Cortex of kidney (tissue), 1 donor: ENCODE measurements at places on chromosomes 6 and 20.

DNA sequence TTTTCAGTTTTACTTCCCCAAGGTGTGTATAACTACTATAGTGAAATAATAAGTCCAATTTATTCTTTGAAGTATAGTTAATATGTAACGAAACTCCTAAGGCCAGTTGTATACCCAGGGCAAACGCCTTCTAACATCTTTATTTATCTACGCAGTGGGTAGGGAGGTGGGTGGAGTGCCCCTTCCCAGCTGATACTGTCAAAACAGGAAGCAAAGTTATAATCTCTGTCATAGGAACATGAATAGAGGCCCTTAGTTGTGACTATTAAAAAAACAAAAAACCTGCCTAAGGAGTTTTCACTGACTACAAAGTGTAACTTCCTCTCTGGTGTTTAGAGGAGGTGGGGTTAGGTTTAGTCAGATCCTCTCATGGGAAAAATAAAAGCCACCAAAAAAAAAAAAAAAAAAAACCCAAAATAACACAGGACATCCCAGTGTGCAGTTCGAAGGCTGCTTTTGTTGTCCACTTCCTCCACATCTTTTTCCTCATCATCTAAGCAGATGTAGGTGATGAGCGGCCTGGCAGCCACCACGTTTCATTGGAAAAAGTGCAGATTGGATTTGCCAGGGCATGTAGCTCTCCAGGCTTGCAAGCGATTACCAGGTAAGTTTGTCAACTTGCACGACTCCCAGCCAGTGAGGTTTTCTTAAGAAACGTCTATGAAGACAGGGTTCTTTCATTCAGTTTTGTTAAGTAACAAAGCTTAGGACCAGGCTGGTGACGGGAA lies 58.7 kb downstream of the UTRN start:
- DNase-seq, result no peak

DNA sequence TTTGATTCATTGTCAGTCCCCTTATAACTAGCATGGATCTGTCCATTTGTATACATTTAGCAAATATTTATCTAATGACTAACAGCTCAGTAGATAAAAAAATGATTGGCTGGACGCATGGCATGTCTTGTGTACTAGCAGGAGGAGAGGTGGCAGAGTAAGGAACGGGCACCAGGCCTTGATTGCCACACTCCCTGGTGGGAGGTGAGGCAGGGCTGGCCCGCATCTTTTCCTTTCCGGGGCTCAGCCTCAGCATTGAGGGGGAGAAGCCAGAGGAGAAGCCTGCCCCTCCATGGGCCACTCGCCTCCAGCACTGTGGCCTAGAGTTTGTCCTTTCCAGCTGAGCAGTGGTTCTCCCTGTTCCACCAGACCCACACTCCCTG lies 84.9 kb upstream of the TMEM181 start:
- DNase-seq, result no peak

DNA sequence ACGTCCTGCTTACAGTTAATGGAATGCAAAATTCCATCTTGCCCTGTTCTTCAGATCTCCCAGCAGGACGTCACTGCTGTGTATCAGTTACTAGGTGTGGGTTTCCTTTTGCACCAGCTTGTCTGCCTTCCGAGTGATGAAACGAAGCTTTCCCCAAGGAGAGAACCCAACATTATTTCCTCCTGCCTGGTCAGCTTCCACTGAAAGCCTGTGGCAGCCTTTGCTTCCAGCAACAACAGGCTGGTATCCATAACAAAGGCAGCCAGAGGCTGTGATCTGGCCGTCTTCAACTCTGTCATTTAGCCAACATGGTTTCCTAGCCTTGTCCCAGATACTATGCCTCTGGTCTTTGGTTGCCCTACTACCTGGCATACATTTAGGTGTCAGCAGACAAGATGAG lies 78.9 kb upstream of the HEY2 start:
- no peak for DNase-seq

DNA sequence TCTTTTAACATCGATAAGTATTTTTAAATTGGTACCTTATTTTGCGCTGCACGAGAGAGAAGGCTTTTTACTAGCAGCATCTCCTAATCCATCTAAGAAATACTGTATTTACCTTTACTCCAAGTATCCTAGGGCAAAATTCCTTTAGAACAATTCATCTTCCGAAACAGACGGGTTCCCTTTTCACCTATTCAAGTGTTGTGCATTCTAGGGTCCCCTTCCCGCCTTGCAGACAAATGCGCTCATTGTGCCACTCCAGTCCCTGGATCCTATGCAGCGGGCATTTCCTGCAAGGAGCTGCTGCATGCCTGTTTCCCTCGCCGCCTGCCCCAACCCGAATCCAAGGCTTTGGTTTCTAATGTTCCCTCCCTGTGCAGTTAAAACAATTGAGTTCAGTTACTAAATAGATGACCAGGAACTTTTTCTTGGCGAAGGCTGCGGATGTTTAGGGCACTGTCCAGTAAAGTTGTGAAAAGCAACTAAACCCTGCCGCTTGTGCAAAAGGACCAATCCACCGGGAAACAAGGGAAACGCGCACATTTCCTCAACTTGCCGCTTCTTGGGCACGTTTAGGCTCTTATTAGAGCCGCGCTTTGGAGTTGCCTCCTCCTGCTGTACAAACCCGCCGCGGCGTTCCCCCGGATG lies 556 bp upstream of the SCAF8 start:
- DNase-seq, result no peak

DNA sequence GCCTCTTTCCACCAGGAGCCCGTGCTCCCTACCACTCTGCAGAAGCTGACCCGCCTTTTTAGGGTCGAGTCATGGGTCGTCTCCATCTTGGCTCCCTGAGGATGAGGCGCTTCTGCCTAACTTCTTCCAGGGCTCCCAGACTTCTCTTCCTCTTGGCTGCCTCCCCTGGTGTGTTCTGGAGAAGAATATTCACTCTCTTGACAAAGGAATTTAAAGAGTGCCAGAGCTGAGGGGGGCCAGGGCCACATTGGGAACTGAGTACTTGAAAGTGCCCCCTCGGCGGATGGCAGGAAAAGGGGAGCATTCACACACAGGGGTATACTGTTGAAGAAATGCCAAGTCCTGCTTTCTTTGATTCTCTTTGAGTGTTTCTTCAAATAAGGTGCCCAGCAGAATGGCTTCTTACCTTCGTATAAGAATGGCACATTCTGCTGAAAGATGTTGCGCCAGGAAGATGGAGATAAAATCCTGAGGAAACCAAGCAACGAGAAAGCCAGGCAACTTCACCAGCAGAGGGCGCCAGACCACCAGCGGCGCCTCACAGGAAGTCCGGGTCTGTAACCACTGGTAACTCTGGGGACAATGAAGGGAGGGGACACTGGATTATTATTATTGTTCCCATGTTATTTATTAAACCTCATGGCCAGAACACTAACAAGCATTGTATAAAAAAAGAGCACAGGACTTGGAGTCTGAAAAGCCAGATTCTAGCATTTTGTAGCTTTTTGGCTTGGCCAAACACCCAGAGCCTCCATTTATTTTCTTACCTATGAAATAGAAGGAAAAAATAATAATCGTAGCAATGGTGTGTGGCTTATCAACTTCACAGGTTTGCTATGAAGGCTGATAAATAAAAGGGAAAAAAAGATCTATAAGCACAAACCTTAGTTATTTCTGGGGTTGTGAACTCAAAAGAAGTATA lies 176.7 kb downstream of the HACE1 start:
- DNase-seq, result no peak

- DNase-seq, result no peak
Measured at GRCh38 chr6:159979136-159979874, 10.4 kb downstream of the IGF2R start.

DNA sequence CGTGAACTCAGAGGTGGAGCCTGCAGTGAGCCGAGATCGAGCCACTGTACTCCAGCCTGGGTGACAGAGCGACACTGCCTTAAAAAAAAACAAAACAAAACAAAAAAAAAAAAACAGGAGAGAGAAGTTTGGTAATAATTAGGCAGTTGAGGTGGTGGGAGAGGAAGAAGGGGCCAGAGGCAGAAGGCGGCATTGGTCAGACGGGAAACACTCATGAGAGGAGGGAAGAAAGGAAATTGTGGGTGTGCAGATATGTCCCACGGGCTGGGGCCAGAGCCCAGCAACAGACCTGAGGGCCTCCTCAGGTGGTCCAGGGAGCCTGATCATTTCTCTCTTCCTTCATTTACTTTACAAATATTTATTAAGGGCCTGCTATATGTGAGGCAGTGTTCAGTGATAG lies 20.0 kb downstream of the SULF2 start:
- DNase-seq, result no peak

DNA sequence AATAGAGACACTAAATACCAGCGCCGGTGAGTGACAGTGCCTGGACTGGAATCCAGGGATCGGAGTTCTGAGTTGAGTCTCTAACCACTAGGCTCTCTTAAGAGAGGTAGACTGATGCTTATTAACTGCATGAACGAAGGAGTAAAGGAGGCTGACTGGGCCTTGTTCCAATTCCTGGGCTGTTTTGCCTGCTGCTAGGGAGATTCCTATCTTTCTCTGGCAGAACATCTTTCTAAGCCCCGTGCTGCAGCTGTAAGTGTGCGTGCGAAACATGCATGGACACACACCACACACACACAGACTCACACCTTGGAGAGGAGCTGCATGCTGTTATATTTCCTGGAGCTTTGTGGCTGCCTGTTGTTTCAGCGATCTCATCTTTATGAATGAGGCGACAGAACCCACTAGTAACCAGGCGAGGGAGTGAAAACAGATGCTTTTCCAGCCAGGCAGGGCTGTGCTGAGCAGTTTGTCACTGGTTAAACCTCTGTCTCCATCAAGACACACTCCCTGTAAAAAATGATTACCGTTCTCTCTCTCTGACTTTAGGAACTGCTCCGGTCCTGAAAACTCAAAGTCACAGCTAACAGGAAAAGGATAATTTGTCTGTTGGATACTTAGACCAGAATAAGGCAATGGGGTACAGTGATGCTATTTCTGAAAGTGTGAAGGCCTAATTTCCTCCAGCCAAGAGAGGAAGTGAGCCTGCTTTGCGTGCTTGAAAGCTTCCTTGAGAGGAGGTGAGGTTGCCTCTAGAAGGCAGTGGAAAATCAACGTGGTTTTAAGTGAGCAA lies 157.4 kb upstream of the ZNF217 start:
- no peak for DNase-seq

- DNase-seq, result no peak
Measured at GRCh38 chr6:83758533-83758932, 49.6 kb upstream of the SNAP91 start.

- DNase-seq, result no peak
Measured at GRCh38 chr6:163460307-163460782, 45.8 kb downstream of the QKI start.

- no peak for DNase-seq
Measured at GRCh38 chr6:29507319-29507718, 19.6 kb upstream of the MAS1L start.

- DNase-seq, result no peak
Measured at GRCh38 chr6:67141005-67141404, 1434.0 kb upstream of the EYS start.

- no peak for DNase-seq
Measured at GRCh38 chr6:79777713-79778579, 146.8 kb downstream of the SH3BGRL2 start.

DNA sequence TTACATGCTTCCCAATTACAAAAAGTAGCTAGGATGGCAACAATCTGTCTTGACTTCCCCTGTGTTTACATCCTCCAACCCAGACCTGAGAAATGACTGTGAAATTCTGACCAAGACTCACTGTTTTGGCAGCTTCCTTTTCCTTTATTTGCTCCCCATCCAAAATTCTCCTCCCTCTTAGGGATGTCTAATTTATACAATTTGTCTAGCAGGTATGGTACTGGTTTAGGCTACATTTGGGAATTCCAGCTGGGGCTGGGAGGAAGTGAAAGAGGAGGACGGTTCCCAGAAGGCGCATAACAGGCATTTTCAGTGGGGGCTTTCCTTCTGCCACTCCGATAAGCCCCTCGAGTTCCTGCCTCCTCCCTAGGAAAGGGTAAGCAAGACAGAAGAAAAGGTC lies 231.5 kb upstream of the BTBD3 start:
- no peak for DNase-seq

DNA sequence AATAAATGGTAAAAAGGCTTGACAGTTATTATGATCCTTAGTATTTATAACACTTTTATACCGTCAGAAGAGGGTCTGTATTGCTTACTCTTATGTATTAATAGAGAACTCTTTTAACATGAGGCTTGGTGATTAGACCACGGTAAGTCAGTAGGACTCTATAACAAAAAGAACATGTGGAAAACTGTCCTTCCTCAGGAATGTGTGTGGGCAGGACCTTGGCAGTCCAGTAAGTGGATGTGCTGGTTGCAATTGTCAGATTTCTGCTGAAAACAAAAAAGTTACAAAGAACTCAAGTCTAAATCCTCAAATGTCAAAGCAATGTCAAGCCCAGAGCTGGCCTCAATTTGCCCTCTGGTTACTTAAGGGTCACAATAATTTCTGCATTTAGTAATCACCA lies 81.1 kb downstream of the PLCG1 start:
- no peak for DNase-seq

DNA sequence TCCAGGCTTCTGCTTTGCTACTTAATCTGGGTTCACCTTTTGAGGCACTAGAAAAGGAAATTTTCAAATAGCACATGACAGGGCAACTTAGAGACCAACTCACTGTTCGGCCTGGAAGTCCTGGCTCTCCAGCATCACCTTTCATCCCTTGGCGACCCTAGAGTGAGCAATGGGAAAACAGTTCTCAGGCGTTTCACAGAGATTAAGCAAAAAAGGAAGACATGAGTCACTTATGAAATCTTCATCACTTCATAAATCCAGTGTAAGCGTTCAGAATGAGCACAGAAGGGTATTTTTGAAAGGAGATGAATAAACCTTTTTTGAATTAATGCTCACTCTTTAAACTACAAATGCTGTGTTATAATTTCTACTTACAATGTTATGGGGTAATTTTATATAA lies 104.0 kb downstream of the COL12A1 start:
- no peak for DNase-seq

- DNase-seq, result no peak
Measured at GRCh38 chr6:165707067-165707853, 44.2 kb upstream of the PDE10A start.

DNA sequence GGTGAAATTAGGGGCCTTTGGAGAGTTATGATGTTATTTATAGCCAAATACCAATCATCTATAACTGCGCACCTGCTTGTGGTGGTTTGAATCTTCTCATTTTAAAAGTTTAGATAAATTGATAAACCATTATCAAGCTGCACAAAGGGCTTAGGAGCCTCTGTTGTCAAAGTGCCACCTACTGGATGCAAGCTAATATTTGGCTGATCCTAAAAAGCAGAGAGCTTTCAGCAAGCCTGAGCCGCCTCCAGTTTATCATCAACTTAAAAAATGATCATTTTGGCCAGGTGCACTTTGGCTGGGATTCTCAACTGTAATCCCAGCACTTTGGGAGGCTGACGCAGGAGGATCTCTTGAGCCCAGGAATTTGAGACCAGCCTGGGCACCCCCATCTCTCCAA lies 58.5 kb upstream of the ATXN1 start:
- no peak for DNase-seq
